ENCODE measurements at places on chromosomes 4 and X. TPM values are rescaled to one million over a fixed set of nuclear protein-coding genes. Genes with fewer than 3 reads are reported as not detected.

Gene CHST7
- total RNA-seq, result 2.9 TPM

DNA sequence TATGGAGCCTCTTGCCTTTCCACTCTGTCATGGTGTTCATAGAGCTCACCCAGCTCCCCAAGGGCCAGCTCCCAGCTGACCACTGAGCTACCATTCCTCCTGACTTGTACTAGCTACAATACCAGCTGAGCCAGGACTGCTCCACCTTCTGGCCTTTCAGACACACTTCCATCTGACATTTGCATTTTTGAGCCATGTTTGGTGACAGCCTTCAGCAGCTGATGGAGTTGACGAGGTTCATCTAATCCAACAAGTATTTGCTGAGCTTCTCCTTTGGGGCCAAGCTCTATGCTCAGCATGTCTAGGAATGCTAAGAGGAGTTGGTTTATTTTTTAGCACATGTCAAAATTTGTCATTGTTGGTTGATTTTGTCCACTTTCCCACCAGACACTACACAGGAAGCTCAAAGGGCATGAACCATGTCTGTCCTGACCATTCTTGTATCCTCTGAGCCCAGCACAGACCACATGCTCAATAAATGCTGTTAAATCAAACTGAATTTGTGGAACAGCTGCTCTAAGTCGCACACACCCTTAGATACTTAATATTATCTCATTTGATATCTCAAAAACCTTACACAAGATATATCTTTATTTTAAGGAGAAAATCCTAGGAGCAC is 142.6 kb upstream of the PPARGC1A start:
- DNase-seq, result no peak

DNA sequence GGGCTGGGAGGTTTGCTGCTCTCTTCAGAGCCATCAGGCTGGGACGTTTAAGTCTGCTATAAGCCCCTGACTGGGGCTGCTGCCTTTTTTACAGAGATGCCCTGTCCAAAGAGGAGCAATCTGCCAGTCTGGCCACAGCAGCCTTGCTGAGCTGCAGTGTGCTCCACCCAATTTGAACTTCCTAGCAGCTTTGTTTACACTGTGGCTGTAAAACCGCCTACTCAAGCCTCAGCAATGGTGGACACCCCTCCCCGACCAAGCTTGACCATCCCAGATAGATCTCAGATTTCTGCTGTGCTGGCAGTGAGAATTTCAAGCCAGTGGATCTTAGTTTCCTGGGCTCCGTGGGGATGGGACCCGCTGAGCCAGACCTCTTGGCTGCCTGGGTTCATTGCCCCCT is 40.7 kb downstream of the SPATA18 start:
- DNase-seq, result no peak

- DNase-seq, result no peak
Measured at GRCh38 chr4:7158081-7158750, 34.1 kb upstream of the SORCS2 start.

Gene IL21
- total RNA-seq, result not detected

DNA sequence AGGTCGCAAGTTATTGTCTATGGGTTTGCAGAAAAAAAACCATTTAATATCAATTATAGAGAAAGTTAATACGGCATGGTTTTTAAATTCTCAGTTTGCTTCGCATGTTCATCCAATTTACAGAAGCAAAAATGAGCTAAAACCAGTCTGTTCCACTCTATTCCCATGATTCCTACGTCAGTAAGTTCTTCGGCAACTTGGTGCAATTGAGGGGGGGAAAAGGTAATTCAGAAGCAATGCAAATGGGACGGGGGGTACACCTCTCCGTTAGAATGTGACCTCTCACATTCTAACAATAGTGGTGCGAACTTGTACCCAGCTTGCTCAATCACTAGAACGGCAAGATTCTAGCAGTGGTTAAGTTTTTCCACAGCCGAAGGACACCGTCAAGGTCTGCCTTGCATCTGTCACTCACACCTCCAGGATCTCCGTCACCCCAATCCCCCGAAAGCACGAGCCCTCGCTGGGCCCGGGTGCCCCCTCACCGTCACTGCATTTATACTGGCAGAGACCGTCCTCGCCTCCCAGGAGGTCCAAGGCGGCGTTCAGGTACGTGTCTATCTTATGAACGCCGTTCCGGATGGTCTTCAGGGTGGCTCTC is 653 bp downstream of the PLA2G12A start:
- peak; percentile 16 for DNase-seq

Gene PTCHD1
- total RNA-seq, result 0.10 TPM

Gene MND1
- not detected for total RNA-seq

Gene TREX2
- 0.56 TPM for total RNA-seq

Gene HSFX2
- total RNA-seq, result not detected

GRCh38 chrX:73832319-73832718 is 269.3 kb downstream of the CHIC1 start:
- no peak for DNase-seq

- DNase-seq, result no peak
Measured at GRCh38 chr4:104915864-104916263, 230.8 kb upstream of the TET2 start.

- no peak for DNase-seq
Measured at GRCh38 chr4:13496605-13497004, 12.5 kb upstream of the RAB28 start.

Gene NAA15
- 44.6 TPM for total RNA-seq

DNA sequence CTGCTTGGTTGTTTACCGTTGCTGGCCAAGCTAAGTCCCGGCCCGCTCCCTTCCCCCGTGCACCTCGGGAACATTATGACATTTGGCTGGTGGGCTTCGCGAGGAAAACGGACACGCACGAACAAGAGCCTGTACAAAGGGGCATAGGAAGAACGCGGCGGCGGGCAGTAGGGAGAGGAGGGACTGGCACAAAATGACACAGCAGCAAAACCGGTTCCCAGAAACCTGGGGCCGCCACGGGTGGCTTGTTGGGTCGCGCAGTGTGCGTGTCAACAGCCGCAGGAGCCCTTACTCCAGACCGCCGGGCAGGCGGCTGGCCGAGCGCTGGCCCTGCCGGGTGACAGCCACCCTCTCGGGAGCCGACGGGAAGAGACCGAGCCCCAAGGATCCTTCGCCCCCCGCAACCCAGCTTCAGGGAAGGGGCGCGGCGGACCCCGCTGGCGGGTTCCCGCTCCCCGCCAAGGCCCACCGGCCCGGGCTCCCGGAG is 1.6 kb upstream of the LIN54 start:
- DNase-seq, result peak; percentile 38

DNA sequence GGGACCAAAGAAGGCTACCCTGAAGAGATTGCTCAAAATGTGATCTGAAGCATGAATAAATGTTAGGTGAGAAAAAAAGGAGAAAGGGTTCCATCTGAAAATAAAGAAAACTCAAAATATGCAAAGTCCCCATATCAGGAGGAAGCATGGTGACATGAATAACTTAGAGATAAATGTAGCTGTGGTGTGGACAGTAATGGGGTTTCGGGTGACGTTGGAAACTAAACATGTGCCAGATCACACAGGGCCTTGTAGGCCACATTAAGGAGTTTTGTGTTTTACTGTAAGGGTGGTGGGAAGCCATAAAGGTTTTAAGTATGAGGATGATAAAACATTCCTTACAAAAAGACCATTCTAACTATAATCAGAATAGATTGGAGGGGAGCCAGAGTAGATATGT is 40.3 kb upstream of the ACSL4 start:
- no peak for DNase-seq

DNA sequence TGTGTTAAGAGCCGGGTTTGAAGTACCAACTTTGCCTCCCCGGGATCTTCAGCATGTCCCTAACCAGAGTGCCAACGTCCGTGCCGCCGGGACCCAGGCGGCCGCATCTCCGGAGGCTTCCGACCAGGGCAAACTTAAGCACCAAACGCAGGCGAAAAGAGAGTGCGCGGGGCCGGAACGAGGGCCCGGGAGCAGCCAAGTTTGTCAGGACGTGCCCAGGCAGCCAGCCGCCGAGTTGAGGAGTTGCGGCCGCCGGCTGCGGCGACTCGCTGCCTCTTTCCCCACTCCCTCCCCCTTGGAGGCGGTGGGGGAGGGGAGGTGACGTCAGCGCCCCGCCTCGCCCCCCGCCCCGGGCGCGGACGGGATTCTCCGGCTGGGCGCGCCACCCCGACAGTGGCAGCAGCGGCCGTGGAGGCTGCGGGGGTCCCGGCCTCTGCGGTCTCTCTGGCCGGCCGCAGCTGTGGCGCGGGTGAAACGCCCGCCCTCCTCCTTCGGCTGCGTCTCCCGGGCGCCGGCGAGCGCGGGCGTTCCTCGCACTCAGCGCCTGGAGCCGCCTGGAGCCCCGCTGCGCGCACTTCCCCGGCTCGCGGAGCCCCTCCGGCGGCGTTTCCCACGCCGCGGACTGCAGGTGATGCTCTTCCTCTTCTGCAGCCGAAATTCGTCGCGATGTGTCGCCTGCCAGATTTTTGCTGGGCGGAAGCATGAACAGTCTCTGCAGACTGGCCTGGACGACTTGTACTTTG is 2.9 kb upstream of the FAT1 start:
- peak; percentile 65 for DNase-seq

- no peak for DNase-seq
Measured at GRCh38 chr4:38466401-38466800, 197.6 kb upstream of the KLF3 start.

GRCh38 chr4:183443655-183444213 is 702 bp upstream of the CDKN2AIP start:
- no peak for DNase-seq

GRCh38 chrX:130174045-130174704 is 2.4 kb downstream of the RAB33A start:
- peak; percentile 25 for DNase-seq

GRCh38 chrX:38850807-38851544 is 49.7 kb downstream of the MID1IP1 start:
- DNase-seq, result no peak

GRCh38 chr4:81204571-81204970 is 10.5 kb downstream of the PRKG2 start:
- DNase-seq, result no peak

- no peak for DNase-seq
Measured at GRCh38 chr4:73967866-73968265, 14.0 kb downstream of the PF4 start.

Gene PNMA3
- 0.69 TPM for total RNA-seq

DNA sequence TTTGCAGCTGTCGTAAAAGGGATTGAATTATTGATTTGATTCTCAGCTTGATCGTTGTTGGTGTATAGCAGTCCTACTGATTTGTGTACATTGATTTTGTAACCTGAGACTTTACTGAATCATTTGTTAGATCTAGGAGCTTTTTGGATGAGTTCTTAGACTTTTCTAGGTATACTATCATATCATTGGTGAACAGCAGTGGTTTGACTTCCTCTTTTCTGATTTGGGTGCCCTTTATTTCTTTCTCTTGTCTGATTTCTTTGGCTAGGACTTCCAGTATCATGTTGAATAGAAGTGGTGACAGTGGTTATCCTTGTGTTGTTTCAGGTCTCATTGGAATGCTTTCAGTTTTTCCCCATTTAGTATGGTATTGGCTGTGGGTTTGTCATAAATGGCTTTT is 8.4 kb downstream of the APOOL start:
- no peak for DNase-seq

- no peak for DNase-seq
Measured at GRCh38 chr4:153126137-153126536, 78.1 kb upstream of the TRIM2 start.

DNA sequence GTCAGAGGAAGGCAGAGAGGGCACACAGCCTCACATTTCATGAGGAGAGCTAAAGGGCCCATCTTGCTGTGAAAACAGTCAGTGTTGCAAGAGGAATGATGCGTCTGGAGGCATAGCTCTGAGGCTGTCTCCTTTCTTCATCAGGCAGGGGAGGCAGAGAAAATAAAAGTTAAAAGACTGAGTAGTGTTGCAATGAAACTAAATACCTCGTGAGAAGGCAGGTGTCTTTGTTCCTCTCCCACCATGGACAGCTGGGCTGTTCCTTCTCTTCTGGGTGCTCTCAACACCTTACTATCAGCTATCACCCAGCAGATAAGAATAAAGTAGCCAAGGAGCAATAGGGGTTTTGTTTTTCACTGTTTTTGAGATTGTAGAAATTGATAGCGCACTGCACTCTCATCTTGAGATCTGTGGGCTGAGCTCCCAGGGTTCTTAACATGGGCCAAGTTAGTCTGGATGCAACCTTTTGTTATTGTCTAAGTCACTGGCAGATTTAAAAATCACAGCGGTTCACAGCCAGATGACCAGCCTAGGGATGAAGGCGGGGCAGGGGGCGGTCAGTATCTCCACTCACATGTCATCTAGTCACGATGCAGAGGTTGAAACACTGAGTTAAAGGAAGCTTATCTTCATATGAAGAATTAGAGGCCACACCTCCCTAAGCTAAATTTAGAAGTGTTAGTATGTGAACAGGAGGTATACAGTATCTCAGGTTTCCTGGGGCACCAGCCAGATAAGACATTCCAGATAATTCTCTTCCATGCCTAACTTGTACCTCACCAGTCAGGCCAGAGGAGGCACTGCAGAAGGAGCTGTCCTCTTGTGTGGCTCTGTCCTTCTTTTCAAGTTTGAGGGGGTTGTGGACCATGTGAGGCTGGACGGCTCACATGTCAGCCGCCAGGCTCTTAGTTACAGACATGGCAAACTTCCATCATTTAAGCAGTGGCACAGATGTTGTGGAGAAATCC is 36.9 kb downstream of the PARM1 start:
- no peak for DNase-seq

GRCh38 chrX:69614886-69615285 is 1.0 kb upstream of the EDA start:
- DNase-seq, result no peak

GRCh38 chrX:152898442-152898841 is 575 bp downstream of the ZNF185 start:
- DNase-seq, result no peak

- DNase-seq, result no peak
Measured at GRCh38 chr4:83831588-83831987, 295.7 kb downstream of the GPAT3 start.

- no peak for DNase-seq
Measured at GRCh38 chr4:104493081-104493831, 1.4 kb downstream of the CXXC4 start.

Measured in psoas muscle (tissue), 8 donors.